ENCODE measurements at places on chromosomes 2 and 18. TPM values are rescaled to one million over a fixed set of nuclear protein-coding genes. Genes with fewer than 3 reads are reported as not detected.
A peak's percentile ranks its signal among the peaks of the same experiment; 100 is the strongest.

Gene EPB41L3
- polyA plus RNA-seq = 128 TPM

Gene LYG2
- polyA plus RNA-seq = 0.22 TPM

- DNase-seq = no peak
These were observed 129.4 kb downstream of the TNS1 start for GRCh38 chr2:217873371-217873770.

GRCh38 chr2:191113761-191114160, 37.0 kb downstream of the STAT4 start:
- DNase-seq = no peak

- peak; percentile 12 for DNase-seq
These were observed 25.7 kb downstream of the MEX3C start for GRCh38 chr18:51171625-51172259.

DNA sequence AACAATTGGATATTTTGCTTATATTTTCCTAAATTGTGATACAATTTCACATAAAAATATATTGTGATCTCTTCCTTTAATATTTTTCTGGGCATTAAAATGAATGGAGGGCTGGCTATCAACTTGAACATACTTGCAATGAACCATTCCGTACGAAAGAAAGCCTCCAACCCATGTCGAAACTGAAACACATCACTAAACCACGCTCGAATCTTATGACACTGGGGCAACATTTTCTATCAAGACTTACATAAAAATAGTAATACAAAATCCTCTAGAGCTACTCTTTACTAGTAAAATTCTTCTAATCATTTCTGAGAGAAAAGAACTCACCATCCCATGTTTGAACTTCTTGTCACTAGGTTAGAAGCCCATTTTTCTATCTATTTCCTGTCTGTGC, 132.8 kb upstream of the DOK6 start:
- no peak for DNase-seq

DNA sequence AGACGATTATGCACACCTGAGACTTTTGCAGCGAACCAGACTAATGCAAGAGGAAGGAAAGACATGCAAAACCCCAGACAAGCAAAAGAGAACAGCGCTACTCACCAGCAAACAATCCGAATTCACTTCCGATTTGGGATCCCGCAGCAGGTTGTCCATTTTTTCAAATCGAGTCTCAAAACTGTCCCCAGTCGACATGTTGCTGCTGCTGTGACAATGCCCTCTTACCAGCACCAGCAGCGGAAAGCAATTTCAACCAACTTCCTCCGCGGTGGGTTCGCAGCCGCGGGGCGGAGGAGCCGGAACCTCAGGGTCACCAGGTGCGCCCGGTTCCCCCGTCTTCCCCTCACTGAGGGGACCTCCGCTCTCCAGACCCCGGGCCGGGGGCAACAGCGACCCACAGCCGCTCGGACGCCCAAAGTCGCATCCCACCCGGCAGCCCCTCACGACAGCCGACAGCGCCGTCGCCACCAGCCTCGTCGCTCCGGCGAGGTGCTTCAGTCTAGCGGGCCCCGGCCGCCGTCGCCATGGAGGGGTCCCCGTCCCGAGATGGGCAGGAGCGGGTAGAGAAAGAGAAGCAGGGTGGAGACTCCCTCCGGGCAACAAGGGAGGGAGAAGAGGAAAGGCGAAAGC, 784 bp downstream of the ROCK1 start:
- peak; percentile 58 for DNase-seq

Measured in muscle of leg (tissue), 16 donors.